ENCODE measurements at places on chromosomes 1 and 21.

DNA sequence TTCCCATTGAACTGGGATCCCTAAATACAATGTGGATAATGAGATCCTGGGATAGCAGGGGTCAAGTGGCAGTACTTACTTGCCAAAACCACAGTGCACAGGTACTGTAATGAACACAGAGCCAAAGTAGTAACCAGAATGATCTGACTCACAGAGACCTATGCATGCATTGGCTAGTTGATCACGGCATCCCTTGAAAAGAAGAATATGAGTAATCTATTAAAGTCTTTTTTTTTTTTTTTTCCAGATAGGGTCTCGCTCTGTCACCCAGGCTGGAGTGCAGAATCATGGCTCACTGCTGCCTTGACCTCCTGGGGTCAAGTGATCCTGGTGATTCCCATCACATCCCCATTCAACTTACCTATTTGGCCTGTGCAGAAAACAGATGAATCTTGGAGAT, 29.4 kb upstream of the EIF4G3 start:
- no peak for DNase-seq

DNA sequence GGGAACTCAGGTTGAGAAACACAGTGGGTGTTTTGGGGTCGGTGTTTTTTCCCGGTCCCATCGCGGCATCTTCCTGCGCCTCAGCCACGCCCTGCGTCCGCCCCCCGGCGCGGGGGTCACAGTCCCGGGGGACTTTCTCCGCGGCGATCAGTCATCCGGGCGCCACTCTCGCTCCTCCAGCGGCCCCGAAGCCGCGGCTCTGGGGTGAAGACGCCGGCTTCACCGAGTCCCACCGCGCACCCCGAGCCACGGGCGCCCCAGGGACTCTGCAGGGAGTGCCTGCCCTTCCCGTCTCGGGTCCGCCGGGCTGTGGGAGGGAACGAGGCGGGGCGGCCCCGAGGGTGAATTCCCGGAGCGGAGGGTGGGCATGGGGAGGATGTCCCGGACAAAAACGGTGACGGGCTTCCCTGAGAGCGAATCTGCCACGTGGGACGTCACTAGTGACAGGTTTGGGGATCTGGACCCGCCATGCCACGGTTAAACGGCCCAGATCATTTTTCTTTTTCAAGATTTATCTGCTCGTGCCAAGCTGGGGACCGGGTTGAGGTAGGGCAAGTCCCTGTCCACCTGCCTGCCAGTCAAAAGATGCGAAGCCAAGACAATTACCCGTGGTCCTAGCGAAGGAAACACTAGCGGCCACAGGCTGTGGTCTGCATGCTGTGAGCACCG, 717 bp upstream of the BATF3 start:
- DNase-seq: no peak

DNA sequence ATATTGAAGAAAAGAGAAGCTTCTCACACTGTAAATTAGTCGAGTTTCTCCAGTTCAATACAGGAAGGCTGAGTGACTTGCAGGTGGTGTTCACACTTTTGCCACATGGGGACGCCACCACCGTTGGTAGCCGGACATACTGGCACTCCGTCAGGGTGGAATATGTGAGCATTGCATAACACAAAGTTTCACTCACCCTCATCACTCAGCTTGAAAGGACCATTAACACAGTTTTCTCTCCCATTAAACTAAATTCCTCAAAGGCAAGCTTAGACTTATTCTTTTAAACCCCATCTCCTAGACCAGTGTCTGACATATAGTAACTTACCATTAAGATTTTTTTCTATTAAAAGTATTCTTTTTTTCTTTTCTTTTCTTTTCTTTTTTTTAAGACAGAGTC, 105.3 kb upstream of the SERBP1 start:
- DNase-seq: no peak

GRCh38 chr1:7120863-7121621, 335.8 kb downstream of the CAMTA1 start:
- no peak for DNase-seq

DNA sequence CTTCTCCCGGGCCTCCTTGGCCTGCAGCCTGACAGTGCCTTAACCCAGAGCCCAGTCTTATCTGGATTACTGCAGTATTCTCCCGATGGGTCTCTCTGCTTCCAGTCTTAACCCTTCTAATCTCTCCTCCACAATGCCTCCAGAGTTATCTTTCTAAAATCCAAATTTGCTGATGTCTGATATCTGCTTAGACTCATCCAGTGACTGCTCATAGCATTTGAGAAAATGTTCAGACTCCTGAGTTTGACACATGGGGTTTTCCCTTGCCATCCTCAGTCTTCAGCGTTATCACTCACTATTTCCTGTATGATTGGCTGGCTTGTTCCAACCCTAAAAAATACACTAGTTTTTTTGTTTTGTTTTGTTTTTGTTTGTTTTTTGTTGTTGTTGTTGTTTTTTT, 102.0 kb downstream of the FMN2 start:
- DNase-seq: no peak

DNA sequence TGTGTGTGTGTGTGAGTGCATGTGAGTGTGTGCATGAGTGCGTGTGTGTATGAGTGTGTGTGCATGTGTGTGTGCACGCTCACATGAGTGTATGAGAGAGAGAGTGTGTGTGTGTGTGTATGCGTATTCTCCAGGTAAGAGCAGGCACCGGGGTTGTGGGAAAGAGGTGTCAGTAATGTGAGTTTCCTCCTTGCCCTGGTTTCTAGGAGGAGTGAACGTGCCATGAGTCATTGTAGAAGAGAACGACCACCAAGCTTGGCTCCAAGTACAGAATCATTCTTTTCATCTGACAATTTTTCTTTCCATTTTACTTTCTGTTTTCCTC, 79.1 kb downstream of the POFUT2 start:
- DNase-seq: no peak

- DNase-seq: no peak
These were observed 30.9 kb upstream of the UBE2U start for GRCh38 chr1:64172458-64172983.

DNA sequence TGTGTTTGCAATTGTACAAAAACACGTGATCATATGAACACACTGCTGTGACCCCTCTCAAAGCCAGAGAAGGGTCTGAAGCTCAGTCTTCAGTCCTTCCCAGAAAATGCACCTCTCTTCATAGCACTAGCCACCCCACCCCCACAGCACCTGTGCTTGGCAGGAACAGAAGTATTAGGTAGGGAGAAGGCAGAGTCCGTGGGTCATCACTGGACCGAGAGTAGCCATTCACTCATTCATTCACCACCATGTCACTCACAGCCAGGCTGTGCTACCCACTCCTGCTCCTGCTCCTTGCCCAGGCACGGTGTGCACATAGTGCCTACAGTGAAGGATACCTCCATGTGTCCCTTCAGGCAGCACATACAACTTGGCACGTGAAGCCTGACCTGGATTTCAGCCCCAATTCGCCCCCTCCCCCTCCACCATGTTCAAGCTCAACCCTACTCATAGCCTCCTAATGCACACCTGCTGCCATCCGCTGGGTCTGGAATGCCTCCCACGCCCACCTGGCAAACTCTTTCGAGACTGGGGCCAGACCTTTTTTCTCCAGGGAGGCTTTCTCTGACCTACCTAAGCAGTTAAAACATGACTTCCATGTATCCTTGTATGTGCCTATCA, 81.9 kb upstream of the GALNT2 start:
- DNase-seq: no peak

- DNase-seq: no peak
These were observed 47.6 kb downstream of the RHOU start for GRCh38 chr1:228782662-228783417.

DNA sequence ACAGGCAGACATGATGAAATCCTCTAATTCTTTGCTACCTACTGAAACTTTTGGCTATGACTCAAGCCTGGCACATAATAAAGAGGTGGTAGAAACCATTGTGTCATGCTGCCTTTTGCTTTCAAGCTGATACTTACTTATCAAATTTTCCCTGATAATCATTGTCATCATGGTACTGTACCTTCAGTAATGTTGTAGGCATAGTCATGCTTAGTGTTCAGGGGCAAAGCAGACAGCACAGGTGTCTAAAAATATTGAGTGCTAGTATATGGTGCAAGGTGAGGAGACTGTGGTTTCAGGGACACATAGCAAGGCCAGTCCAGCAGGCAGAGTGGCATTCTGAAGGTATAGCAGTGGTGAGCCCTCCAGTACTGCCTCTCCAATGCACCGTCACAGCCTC, 226.9 kb upstream of the DEPDC1 start:
- DNase-seq: no peak

DNA sequence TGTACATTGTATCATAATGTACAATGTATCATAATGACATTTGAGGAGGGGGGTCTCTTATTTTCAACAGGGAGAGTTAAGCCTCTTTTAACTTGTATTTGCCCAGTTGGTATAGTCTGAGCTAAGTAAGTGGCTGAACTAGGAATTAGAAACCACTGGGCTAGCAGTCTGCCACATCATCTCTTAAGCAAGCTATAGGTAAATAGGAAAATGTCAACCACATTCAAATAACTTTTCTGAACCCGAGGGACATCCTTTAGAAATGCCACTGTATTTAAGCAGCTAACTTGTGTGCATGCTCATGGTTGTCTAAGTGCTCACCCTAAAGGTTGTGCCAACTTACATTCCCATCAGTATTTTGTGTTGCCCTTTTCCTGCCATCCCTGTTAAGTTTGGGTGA, 35.5 kb upstream of the ASB17 start:
- no peak for DNase-seq

DNA sequence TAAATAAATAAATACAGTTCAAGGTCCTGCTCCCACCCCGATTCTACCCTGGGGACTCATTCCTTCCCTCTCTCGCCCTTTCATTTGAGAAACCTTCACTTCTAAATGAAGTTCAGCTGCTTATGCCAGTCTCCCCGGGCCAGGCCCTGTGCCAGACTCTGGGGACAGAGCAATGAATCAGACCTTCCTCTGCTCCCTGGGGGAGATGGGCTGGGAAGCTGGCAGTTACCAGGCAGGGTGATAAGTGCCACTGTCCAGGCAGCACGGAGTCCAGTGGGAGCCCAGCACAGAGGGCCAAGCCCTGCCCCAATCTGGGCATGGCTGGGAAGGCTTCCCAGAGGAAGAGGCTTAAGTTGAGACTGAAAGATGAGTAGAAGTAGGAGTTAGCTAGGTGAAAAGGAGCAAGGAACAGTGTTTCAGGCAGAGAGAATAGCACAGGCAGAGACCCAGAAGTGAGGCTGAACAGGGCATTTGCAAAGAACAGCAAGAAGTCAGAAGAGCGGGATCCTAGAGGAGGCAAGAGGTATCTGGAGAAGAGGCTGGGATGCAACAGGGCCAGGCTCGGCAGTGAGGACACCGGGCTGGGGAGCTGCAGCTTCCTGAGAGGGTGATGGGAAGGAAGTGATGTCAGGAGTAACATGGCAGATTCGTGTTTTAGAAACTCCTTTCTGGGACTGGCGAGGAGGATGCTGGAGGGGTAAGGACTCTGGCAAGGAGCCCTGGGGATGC, 13.5 kb downstream of the KCNQ4 start:
- DNase-seq: no peak

- DNase-seq: no peak
These were observed 4.6 kb downstream of the GFI1 start for GRCh38 chr1:92481971-92482664.

GRCh38 chr1:177922209-177922608, 47.6 kb downstream of the SEC16B start:
- DNase-seq: no peak

GRCh38 chr1:58818075-58818474, 34.2 kb upstream of the JUN start:
- no peak for DNase-seq

DNA sequence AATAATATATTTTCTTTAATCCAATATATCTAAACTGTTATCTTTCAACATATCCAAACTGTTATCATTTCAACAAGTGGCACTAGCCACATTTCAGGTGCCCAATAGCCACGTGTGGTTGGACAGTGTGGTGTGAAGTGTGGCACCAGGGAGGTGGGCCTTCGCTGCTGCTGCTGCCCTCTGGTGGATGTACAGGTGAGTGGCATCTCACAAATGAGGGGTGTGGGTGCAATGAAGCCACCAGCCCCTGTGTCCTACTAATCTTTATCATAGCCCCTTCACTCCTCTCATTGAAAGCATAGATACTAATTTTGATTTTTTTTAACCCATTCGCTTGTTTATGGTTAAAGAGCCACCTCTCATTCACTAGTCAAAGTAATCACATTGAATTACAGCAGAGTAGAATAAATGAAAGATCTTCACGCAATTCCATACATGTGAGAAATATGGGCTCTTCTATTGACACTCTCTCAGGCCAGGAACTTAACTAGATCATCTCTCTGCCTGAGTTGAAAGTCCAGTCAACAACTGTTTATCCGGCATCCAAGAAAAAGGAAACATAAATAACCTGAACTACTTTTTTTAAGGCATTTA, 499.2 kb downstream of the OMA1 start:
- DNase-seq: no peak

DNA sequence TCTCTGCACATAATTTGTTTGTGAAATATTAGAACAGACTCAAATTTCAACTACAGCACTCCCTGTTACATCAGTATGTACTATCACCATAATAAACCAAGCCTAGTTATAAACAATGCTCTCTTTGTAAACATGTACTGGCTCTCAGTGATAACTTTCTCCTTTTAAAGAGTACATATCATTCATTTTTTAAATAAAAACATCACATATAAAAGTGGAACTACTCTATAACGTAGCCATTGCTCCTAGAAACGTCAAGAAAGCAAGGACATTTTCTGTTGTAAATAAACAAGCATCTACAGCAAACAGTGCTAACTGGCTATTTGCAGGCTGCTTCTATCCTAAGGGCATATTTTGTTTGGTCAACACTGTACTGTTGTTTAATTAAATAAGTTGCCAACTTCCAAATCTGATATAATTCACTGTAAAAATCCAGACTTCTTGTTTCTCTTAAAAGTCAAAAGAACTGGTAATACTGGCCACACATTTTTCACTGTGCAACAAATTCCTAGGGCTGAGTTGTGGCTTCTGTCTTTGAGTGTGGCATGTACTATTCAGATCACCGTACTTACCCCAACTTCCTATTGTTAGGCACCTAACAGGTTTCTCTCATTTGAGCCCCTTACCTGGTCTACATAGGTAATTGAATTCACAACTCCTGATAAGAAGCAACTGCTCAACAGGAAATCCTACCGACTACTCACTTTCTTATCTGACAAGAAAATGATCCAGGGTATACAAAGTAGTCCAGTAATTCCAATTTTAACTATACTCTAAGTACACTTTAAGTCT, 111.9 kb downstream of the DENND1B start:
- no peak for DNase-seq

GRCh38 chr1:20194757-20195461, 8.6 kb upstream of the PLA2G2C start:
- DNase-seq: no peak

DNA sequence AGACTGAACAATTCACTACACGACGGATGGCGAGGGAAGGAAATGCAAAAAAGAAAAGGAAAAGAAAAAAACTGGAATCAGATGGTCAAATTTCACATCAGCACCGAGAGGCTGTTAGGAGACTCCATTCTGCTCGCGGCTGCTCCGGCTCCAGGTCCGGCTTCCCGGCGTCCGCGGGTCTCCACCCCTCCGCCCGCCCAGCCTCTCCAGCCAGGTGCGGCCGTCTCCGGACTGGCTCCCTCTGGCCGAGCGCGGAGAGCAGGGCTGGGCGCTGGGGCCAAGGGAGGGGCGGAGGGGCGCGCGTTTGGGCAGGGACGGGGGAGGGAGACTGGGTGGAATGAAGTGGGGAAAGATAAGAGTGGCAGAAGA, 332 bp downstream of the KCNJ6 start:
- DNase-seq: no peak
